ENCODE measurements at places on chromosomes 6 and 20.

GRCh38 chr20:50824137-50824536 is 29.3 kb downstream of the BCAS4 start:
- no peak for DNase-seq

- DNase-seq = no peak
Observed at GRCh38 chr6:108795814-108796213, 52.4 kb upstream of the ARMC2 start.

DNA sequence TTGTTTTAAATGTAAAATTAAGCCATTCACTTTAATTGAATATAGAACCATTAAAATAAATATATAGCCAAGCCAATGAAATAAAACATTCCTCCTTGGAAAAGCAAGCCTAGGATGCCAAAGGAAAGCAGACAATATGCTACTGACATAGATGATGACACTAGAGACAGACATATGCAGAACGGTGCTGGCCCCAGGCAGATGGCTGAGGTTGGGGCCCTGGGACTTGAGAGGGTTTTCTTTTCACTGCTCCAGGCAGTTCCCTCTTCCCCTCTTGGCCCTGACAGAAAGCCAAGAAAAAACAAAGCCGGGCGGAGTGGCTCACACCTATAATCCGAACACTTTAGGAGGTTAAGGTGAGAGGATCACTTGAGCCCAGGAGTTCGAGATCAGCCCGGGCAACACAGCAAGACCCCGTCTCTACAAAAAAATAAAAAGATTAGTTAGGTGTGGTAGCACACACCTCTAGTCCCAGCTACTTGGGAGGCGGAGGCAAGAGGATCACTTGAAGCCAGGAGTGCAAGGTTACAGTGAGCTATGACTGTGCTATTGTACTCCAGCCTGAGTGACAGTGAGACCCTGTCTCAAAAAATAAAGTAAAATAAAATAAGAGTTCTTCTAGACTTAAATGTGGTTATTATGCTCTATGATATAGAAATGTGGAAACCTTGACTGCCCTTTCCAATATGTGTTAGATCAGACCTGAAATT is 31.2 kb downstream of the FASTKD5 start:
- no peak for DNase-seq

- DNase-seq = no peak
Observed at GRCh38 chr6:170074435-170074834, 216.4 kb downstream of the DLL1 start.

- DNase-seq = no peak
Observed at GRCh38 chr6:80425089-80425823, 318.8 kb downstream of the BCKDHB start.

- DNase-seq = no peak
Observed at GRCh38 chr6:116876635-116877611, at the start of gene RFX6. Gene RFX6 (plus strand): TSS chr6:116877242. CDS start chr6:116877276, 34 bp downstream.

Measured in SHP77 (cell line).